Right lung (tissue), 10 donors: ENCODE measurements at places on chromosomes 2 and 18. TPM values are rescaled to one million over a fixed set of nuclear protein-coding genes. Genes with fewer than 3 reads are reported as not detected.
A peak's percentile ranks its signal among the peaks of the same experiment; 100 is the strongest.

PLGLB1 gene
- 14.4 TPM for polyA plus RNA-seq

TTR gene
- 0.49 TPM for polyA plus RNA-seq

SKA1 gene
- polyA plus RNA-seq, result 18.1 TPM

GREB1L gene
- 0.50 TPM for polyA plus RNA-seq

MOGAT1 gene
- polyA plus RNA-seq, result not detected

DNA sequence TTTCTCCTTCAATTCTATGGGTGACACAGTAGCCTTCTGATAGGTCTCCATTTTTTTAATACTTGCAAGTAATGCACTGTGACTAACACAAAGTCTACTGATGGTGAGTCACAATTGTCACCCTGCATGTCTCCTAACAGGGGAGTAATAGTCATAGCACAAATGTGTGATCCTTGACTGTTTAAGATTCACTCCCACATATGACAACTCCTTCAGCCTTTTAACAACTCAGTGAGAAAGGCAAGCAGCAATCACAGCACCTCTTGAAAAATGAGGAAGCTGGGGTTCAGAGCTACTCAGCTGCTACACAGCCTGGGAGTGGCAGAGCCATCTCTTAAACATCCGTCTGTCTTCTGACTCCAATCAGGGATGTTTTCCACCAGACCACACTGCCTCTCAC, 63.8 kb downstream of the EHD3 start:
- DNase-seq, result no peak

- DNase-seq, result no peak
Observed at GRCh38 chr2:152420936-152421335, 86.0 kb downstream of the FMNL2 start.

GRCh38 chr2:29080886-29081743, 6.8 kb upstream of the PCARE start:
- no peak for DNase-seq

- no peak for DNase-seq
Observed at GRCh38 chr18:69402533-69402989, 1.9 kb downstream of the DOK6 start.

GRCh38 chr2:148546270-148546669, 98.3 kb upstream of the EPC2 start:
- no peak for DNase-seq

DNA sequence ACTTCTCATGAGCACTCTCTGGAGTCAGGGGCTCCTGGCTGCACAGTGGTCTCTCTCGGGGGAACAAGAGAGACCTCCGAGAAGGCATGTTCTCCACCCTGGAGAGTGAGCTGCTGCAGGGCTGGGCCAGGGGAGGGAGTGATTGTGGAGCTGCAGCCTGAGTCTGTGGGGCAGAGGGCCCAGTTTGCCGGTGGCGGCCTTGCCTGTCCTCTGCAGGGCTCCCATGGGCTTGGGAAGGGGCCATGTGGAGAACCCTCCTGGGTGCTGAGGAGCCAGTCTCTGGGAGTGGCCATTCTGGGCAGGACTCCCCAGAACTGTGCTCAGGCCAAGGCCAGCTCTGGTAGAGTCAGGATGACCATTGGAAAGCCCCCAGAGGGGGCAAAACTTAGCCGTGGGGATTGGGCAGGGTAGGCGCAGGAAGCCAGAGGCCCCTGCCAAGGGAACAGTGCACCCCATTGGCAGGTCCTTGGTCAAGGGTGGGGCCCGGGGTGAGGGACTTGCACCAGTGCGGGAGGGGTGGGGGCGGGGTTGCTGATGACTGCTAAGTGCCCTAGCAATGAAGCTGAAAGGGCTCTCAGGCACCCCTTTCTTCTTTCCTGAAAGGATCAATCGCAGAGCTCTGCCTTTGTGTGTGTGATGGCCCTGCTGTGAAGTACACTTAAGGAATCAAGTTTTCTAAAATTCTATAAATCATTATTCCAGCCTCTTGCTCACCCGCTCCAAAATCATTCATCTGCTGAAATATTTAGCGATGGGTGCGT, 69.7 kb upstream of the BOD1L2 start:
- DNase-seq, result no peak

DNA sequence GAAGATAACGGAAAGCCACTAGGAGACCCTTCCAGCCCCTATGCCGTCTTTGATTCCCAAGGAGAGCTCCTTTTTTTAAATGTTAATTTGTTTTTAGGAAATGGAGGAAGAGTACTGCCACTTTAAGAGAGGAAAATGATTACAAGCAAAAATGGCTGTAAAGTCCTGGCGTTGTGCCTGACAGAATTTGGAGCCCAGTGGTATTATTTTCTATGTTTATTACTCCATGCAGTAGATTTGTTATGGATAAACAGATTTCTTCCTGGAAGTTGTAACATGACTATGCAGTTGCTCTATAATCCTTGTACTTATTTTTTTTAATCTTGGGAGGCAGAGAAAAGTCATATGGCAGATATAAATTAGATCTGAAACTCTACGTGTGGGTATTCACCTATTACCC, 141.3 kb downstream of the GBX2 start:
- DNase-seq, result peak; percentile 80

DNA sequence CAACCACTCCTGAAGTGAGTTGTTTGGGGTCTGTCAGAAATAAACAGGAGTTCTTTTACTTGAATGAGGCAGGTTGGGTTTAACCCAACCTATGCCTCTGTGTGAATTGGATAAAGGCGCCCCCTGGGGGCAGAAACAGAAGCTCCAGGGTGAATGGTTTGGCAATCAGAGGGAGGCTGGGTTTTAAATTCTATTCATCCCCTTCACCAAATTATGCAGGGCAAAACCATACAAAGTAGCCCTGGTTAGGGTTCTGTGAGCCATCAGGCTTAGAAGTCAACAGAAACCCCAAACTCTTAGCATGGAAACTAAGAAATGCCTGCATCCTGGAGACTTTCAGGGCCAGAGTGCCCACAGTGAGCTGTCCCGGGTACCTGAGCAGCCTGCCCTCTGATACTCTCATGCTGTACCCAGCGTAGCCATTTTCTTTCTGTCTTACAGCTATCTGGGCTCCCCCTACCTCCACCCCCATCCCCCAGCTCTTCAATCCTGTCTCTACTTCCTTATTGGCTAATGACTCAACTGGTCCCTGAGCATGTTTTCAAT, 241.5 kb downstream of the ICOS start:
- DNase-seq, result no peak

DNA sequence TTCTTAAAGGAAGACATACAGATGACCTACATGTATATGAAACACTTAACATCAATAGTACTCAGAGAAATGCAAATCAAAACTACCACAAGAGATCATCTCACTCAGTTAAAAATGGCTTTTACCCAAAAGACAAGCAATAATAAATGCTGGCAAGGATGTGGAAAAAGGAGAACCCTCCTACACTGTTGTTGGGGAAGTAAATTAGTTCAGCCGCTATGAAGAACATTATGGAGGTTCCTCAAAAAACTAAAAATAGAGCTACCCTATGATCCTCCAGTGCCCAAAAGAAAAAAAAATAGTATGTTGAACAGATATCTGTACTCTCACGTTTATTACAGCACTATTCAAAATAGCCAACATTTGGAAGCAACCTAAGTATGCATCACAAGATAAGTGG, 1579.4 kb upstream of the TMEFF2 start:
- no peak for DNase-seq

GRCh38 chr2:30026091-30027055, 105.0 kb upstream of the ALK start:
- DNase-seq, result no peak

DNA sequence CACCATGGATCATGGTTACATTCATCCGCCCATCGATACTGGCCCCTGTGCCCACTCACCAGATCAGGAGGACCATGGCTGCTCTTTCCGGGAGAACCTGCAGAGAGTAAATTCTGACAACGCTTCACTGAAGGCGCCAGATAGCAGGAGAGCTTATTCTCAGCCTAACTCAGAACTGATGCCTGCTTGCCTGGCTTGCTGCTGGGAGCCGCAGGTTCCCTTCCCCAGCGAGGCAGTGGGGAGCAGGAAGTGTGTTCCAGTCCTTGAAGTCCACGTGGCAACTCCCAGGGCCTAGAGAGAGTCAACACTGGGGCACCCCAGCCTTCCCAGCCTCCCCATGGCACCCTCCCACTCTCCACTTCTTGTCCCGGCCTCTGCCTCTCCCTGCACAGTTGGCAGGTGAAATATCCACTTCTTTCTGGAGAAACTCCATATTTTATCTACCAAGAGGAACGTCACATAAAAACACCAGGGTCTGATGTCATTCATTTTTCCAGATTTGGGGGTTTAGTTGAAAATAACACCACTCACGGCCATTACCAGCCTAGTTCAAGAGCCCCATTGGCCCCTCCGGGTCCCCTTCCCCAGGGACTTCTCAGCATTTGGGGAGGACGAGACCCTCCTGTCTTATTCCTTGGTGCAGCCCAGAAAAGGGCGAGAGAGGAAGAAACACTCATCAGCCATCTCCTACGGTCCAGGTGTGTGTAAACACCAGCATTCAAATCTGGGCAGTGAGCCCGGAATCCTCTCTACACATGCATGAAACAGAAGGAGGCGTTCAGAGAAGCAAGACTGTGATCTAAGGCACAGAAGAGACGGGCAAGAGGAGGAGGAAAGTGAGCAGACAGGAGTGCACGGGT, 3.5 kb upstream of the TUBB6 start:
- no peak for DNase-seq

GRCh38 chr18:47779381-47779780, 151.1 kb downstream of the SMAD2 start:
- no peak for DNase-seq

GRCh38 chr2:62263076-62263715, 67.3 kb downstream of the B3GNT2 start:
- DNase-seq, result no peak

- no peak for DNase-seq
Observed at GRCh38 chr2:102484310-102485061, 11.5 kb downstream of the SLC9A4 start.

DNA sequence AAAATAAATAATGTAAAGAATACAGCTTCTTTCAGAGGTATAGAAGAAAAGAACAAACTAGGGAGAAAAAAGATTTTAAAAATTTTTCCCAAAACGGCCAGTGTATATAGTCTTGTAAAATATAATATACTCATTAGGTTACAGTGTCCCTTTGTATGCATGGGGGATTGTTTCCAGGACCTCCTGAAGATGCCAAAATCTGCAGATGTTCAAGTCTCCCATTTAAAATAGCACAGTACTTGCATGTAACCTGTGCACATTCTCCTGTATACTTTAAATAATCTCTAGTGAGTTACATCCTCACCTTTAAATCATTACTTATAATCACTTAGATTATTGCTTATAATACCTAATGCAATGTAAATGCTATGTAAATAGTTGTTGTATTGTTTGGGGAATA, 80.6 kb upstream of the LRRTM4 start:
- DNase-seq, result no peak

GRCh38 chr2:194116861-194117260, 1540.2 kb upstream of the SLC39A10 start:
- no peak for DNase-seq

DNA sequence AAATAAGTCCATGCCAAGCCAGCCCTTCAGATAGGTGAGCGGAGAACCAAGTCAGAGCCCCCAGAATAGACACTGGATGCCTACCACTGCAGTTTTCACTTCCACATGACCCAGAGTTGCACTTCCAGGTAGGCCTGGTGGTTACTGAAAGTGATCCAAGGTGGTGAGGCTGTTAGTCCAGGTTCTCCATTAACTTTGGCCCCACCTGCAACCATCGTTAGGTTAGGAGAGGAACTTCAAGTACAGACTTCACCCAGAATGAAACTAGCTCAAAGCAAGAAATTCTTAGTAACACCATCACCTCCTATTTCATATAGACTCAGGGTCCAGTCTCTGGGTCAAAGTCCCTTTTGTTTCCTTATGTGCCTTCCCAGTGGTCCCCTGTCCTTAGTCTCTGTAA, 293.1 kb upstream of the ID2 start:
- DNase-seq, result no peak
